Pancreas (tissue), 10 donors: ENCODE measurements at places on chromosomes 11 and 22.

GRCh38 chr22:43167001-43167589 is 15.7 kb downstream of the TSPO start:
- no peaks in the 10 kb centered on the region for H3K4me1 ChIP-seq
- DNase-seq, result no peak
- no peak overlapping the region for H3K4me3 ChIP-seq
- no peak overlapping the region for H3K27ac ChIP-seq

GRCh38 chr11:43708776-43709175 is 28.2 kb downstream of the HSD17B12 start:
- no peak overlapping the region for H3K4me3 ChIP-seq
- DNase-seq, result no peak
- H3K4me1 ChIP-seq, result no peaks in the 10 kb centered on the region
- H3K27me3 ChIP-seq, result no peaks in the 10 kb centered on the region
- H3K27ac ChIP-seq, result no peak overlapping the region
- H3K36me3 ChIP-seq, result no peaks in the 10 kb centered on the region

GRCh38 chr22:22711532-22711913 is 67.1 kb downstream of the GGTLC2 start:
- H3K36me3 ChIP-seq, result no peaks in the 10 kb centered on the region
- no peaks in the 10 kb centered on the region for H3K27me3 ChIP-seq
- no peak for DNase-seq
- no peak overlapping the region for H3K27ac ChIP-seq
- peaks cover 4% of the 10 kb centered on the region for H3K4me1 ChIP-seq
- no peak overlapping the region for H3K4me3 ChIP-seq

GRCh38 chr11:91686700-91687099 is 537.9 kb upstream of the FAT3 start:
- H3K4me3 ChIP-seq, result no peak overlapping the region
- no peaks in the 10 kb centered on the region for H3K27me3 ChIP-seq
- DNase-seq, result no peak
- H3K27ac ChIP-seq, result no peak overlapping the region
- no peaks in the 10 kb centered on the region for H3K4me1 ChIP-seq

DNA sequence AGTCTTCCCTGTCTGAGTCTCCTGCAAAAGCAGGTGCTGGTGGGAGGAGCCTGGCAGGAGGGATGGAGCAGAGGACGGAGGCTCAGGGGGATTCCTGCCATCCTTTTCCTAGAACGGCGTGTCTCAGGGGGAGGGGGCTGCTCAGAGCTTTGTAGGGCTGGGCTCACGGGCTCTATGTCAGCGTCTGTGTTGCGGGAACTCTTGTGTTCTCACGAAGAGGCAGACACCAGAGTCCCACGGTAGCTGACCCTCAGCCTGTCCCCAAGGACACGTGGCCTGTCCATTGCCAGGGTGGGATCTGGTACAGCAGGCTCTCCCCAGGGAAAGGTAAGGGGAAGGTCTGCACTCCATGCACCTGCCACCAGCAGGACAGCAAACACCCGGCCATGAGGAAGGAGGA is 1505.2 kb downstream of the TBC1D22A start:
- H3K4me3 ChIP-seq, result no peak overlapping the region
- no peaks in the 10 kb centered on the region for H3K4me1 ChIP-seq
- H3K36me3 ChIP-seq, result no peaks in the 10 kb centered on the region
- no peak overlapping the region for H3K27ac ChIP-seq

DNA sequence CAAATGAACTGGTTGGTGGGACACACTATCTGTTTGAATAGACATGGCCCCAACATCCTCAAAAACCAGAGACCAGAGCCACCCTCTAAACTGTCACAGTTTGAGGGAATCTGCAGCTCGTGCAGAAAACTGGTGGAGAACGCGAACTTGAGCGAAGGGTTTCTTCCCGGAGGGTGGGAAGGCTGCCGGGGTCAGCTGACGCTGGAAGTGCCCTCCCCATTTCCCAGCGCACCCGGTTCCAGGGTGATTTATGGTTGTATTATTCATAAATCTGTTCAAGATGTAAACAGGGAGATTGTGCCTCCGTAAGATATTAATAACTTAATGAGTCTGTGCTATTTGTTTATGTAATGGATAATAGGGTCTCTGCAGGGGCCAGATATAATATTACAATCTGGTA is 1396.7 kb downstream of the BRD1 start:
- no peak overlapping the region for H3K27ac ChIP-seq
- H3K36me3 ChIP-seq, result no peaks in the 10 kb centered on the region
- no peaks in the 10 kb centered on the region for H3K4me1 ChIP-seq
- H3K4me3 ChIP-seq, result no peak overlapping the region
- no peak for DNase-seq

- no peak overlapping the region for H3K4me3 ChIP-seq
- H3K27me3 ChIP-seq, result no peaks in the 10 kb centered on the region
Measured at GRCh38 chr11:76327756-76328388, 53.1 kb downstream of the THAP12 start.

DNA sequence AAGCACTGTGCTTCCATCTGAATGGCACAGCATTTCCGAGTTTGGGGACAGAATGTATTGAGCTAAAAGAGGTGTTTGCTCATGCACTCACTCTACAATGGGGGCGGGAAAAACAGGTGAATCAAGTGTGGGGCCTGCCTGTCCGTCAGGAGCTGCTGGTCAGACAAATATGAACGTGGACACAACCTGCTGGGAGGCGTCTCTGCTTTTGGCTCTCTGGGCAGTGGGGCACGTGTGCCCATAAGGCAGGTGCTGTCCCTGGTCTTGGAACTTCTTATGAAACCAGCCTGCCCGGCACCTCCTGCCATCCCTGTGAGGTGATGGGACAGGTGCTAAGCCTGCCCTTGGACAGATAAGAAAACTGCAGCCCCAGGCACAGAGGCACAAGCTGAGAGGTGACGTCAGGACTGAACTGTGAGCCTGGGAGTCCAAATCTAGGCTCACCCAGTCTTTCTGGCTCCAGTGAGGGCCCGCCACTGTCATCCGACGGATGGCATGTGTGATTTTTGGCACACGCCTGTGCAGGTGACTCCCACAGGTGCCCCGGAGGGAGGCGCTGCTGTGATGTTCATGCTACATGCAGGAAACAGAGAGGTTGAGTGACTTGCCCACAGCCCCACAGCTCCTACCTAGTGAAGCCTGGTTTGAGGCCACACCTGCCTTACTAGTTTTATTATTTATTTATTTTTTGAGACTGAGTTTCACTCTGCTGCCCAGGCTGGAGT is 51.6 kb downstream of the SMIM38 start:
- no peak for DNase-seq
- H3K36me3 ChIP-seq, result no peaks in the 10 kb centered on the region
- H3K4me1 ChIP-seq, result no peaks in the 10 kb centered on the region
- no peak overlapping the region for H3K27ac ChIP-seq

- H3K27ac ChIP-seq, result no peak overlapping the region
- no peak overlapping the region for H3K4me3 ChIP-seq
- no peaks in the 10 kb centered on the region for H3K27me3 ChIP-seq
Measured at GRCh38 chr11:69353696-69354544, 60.0 kb downstream of the MYEOV start.

GRCh38 chr11:79807506-79807905 is 366.7 kb upstream of the TENM4 start:
- no peaks in the 10 kb centered on the region for H3K4me1 ChIP-seq
- DNase-seq, result no peak
- no peaks in the 10 kb centered on the region for H3K27me3 ChIP-seq
- H3K4me3 ChIP-seq, result no peak overlapping the region
- H3K27ac ChIP-seq, result no peak overlapping the region
- H3K36me3 ChIP-seq, result no peaks in the 10 kb centered on the region
